Caki2 (cell line): ENCODE measurements at places on chromosomes 2 and 18. TPM values are rescaled to one million over a fixed set of nuclear protein-coding genes. Genes with fewer than 3 reads are reported as not detected.

DNA sequence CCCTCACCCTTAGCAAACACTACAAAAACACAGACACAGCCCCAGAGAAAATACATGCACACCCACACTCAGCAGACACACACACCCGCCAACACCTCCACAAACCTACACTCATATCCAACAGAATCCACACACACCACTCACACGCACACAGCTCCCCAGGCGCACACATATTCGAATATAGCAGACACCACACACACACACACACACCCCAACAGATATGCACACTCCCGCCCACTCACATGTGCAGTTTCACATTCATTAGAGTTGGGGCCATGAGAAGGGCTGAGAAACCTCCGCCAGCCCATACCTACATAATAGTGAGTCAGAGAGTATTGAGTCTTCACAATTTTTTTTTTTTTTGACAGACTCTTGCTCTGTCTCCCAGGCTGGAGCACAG, 29.4 kb upstream of the NOTO start:
- no peak for DNase-seq

GRCh38 chr18:75760208-75760607, 332.7 kb upstream of the SMIM21 start:
- no peak for DNase-seq

OR6B3 gene
- not detected in 2 replicates for total RNA-seq

ABHD1 gene
- total RNA-seq = 0.78 TPM in 1 of 2 replicates, not detected in the other

- DNase-seq = no peak
Observed at GRCh38 chr2:173884025-173884802, 81.0 kb downstream of the SP3 start.

DNA sequence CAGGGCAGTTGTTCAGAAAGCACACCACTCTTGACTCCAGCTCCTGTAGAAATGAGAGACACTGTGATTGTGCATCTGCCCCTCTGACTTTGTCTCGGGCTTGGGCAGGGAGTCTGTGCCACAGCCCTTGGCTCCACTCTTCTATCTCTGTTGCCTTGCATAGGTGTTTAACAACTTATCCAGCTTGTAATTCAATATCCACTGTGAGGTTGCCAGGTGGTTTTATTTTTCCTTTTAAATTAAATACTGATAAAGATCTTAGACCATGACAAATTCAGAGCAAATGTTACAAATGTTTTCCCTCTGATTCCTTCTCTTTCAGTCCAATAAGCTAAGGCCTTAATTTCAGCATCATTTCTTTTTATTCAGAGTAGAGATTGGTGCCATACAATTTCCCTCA, 421.7 kb downstream of the STK39 start:
- DNase-seq = no peak

- no peak for DNase-seq
Observed at GRCh38 chr18:1048032-1048431, 143.4 kb downstream of the ADCYAP1 start.

RFX8 gene
- not detected in 2 replicates for total RNA-seq

- DNase-seq = no peak
Observed at GRCh38 chr2:172098287-172098649, 4.4 kb downstream of the DLX2 start.

DNA sequence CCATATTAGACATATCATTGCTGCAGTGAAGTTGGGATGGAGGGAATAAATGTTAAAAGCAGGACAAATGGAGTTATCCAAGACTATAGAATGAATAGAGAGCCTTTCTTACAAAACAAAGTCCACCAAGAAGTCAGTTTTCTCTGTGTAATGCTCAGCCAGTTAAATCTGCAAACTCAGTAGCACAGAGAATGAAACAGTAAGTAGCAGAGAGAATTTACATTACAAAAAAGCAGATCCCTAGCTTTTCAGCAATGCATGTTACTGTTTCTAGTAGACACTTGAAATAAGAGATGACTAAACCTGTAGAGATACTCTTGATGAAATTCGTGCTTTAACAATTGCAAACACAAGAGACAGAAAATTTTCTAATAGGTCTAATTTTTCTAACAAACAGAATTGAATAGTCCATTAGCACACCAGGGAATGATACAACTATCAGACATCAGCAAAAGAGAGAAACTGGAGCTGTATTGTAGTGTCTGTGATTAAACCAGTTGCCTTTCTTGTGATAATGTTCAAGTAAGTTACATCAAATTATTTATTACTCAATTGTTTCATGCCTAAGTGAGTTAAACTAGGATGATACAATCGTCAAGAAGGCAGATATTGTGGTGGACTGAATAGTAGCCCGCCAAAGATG, 322.2 kb upstream of the DDX18 start:
- no peak for DNase-seq

PAX8 gene
- total RNA-seq = 50.7 and 89.7 TPM in 2 replicates
